Stimulated activated CD8-positive, alpha-beta memory T cell treated with anti-CD3 and anti-CD28 coated beads, Interleukin-4, amount 100 ng/mL, for 1 hour (primary cell): ENCODE measurements at places on chromosomes 5 and 9.

DNA sequence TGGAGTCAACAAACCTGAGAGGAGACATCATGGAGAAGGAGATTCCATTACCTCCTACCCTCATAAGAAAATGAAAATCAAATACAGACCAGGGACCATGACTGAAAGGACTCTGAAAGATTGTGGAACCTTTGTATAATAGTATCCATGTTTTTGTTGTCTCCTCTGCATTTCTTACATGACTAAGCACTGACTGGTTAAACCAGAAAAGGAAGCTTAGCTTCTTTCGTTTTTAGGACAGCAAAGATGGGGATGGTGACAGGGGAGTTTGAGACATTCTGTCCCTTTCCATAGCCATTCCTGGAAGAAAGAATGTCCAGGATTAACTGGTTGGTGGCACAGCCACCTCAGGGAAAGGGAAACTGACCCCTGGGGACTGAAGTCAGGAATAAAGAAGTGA is 22.2 kb downstream of the ITGA1 start:
- DNase-seq = no peak

DNA sequence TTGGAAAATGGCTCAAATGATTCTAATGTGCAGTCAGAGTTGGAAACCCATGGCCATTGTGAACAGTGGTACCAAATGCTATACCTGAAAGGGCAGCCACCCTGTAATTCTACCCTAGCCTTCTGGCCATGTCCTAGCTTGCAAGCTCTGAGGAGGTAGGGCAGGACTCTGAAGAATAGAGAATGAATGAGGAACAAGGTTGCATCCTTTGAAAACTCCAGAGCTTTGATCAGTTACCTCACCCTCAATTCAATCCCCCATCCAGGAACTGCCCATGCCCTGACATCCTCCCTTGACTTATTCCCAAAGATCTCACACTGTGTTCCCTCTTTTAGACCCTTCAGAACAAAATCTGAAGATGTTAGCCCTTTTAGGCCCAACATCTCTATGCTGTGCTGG is 17.8 kb upstream of the ERMP1 start:
- no peak for DNase-seq

- DNase-seq = no peak
Observed at GRCh38 chr5:99721506-99721905, 792.7 kb upstream of the CHD1 start.

- DNase-seq = no peak
Observed at GRCh38 chr5:23157169-23157568, 304.0 kb upstream of the CDH12 start.

DNA sequence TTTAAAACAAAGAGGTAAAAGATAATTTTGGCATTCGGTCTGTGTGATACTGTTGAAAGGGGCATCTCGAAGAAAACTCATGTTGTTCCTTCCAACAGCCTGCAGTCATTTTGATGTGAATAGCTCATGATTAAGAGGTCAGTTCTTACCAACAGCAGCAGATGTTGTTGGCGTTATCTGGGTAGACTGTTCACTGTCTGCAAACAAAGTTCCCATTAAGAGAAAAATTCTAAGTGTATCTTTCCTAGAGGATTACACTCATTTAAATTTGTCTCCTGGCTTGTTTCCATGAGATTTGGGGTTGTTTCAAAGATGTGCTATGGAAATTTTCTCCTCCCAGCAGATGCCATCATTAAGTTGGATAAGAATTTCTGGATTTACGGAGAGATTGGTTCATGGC is 138.2 kb upstream of the RORB start:
- no peak for DNase-seq

DNA sequence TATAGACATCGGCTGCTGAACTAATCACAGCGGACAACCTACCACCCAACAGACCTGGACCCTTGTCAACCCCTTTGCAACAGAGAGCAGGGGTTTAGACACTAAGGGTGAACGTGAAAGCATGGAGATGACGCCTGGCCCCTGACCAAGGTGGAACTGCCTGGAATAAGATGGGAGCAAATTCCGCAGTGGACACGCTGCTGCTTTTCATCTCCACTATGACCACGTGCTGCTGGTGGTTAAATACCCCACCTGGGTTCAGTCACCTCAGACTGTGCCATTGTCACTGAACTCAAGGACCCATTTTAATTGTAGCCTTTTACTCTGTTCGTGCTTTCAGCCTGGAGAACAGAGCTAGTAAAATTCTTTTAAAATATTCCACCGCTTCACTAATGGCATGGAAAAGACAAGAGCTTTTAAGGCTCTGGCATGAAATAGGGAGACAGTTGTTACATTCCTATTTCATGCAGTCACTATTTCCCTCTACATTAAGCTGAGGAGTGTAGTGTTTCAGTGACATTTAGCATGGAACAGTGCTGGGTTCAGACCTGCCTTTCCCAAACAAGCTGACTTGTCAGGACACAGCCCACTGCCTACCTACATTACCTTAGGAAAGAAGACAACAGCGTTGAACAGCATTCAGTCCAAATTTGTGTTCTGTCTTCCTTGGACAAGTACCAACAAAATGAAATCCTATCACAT is 96.8 kb downstream of the ANKRD18B start:
- no peak for DNase-seq

GRCh38 chr5:81893961-81894360 is 77.9 kb upstream of the ATG10 start:
- DNase-seq = no peak

DNA sequence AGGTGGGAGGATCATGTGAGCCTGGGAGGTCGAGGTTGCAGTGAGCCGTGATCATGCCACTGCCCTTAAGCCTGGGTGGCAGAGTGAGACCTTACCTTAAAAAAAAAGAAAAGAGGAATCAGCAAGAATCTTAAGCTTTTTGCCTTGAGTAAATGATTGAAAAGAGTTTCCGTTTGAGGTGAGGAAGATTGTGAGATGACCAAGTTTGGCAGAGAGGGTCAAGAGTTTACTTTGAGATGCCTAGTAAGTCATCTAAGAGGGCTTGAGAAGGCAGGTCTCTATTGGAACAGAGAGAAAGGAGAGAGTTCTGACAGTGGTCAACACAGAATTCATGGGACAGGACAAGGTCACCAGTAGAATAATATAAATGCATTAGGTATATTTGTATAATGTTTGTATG is 572.1 kb downstream of the TLE4 start:
- no peak for DNase-seq

- no peak for DNase-seq
Observed at GRCh38 chr5:73709536-73710129, 83.6 kb downstream of the ARHGEF28 start.

DNA sequence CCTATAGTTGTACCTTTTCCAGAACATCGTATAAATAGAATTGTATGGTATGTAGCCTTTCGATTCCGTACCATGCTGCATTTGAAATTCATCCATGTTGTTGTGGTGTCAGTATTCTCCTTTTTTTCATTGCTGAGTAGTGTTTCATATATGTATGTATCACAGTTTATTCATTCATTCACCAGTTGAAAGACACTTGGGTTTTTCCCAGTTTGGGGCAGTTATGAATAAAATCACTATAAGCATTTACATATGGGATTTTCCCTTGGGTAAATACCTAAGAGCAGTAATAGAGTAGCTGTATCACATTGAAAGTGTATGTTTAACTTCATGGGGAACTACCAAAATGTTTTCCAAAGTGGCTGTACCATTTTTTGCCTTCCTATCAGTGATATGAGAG is 16.1 kb upstream of the FKTN start:
- DNase-seq = no peak

DNA sequence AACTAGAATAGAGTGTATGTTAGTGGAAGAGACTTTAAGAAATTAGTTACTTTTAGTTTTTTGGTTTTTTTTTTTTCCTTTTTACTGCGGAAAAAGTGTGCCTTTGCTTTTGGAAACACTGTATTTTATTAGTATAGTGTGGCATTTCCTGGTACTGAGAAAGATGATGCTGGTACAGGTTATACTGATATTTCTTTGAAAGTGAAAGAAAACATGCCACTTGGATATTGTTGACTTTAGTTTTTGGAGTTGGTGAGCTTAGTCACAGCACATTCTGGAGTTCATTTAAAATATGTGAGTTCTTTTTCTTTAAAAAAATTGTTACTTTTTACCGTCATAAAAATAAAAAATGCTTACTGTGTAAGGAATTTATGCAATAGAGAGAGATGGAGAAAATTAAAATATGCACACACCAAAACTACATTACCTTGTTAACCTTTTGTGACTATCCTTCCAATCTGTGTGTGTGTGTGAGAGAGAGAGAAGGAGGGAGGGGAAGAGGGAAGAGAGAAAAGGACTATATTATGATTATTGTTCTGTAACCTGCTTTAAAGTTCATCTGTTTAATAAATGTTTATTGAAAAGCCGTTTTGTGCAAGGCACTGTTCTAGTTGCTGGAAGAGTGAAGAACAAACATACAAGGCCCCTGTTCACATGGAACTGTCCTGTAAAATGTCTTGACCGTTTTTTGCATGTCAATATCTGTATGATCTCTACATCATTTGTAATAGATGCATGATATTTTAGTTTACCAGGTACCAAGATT is 1.9 kb downstream of the UGCG start:
- no peak for DNase-seq

DNA sequence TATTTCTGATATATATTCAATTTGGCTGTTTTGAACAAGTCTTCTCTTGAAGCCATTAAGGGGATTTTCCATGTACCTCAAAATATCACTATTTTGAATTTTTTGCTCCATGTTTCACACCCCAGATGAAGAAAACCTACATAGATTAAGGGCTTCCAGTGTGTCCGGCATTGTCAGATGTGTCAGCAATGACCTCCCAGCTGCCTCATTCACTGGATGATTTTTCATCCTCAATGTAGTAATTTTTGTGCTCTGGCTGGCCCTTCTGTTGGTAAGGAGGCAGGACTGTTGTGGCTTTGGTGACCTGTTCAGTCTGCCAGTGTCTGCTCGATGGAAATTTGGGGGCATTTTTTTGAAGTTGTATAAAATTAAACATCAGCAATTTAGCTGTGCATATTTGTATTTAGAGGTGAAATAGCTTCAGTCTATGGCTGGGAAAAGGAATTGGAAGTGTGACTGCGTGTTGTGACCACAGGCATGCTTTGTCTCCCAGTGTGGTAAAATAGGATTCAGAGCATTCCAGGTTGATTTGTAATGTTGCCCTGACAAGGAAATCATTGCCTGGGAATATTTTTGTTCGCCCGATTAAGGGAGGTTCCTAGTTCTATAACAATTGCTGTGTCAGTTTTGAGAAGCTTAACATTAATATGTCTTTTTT is 312.4 kb downstream of the ARHGEF28 start:
- DNase-seq = no peak

GRCh38 chr5:59648949-59649921 is 244.3 kb downstream of the PDE4D start:
- no peak for DNase-seq

GRCh38 chr9:134637241-134637640 is 4.4 kb upstream of the COL5A1 start:
- no peak for DNase-seq
